ENCODE measurements at places on chromosomes 5 and 9. TPM values are rescaled to one million over a fixed set of nuclear protein-coding genes. Genes with fewer than 3 reads are reported as not detected.

DNA sequence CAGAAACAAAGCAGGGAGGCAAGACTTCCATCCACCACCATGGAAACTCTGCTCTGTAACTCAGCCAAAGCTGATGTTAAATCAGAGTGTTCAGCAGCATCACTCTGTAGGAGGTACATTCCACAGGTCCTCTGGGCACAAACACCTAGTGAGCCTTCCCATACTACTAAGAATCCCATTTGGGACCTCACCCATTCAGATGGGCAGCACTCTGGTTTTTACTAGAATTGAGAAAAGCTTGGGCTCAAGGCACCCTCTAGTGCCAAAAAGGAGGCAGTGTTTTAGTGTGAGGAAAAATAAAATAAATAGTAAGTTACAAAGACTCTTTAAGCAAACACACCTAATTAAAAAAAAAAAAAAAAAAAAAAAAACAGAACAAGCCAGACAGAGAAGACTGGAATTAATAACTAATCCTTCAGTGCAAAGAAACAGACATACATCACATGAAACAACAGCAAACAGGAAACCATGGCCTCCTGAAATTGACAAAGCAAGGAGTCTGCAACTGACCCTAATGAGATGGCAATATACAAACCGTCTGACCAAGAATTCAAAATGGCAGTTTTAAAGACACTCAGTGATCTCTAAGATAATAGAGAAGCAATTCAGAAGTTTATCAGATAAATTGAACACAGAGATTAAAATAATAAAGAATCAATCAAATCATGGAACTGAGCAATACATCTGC, 159.5 kb downstream of the GNA14 start:
- no peak for DNase-seq

DNA sequence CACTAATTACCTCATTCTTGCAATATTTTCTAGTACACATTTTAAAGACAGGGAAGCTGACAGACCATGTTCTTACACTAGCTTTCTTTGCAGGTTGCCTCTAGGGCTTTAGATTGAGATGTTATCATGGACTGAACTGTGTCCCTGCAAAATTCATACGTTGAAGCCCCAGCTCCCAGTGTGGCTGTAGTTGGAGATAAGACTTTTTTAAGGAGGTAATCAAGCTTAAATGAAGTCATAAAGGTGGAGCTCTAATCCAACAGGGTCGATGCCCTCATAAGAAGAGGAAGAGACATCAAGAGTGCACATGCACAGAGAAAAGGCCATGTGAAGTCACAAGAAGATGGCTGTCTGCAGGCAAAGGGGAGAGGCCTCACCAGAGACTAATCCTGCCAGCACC, 471.2 kb upstream of the ACTBL2 start:
- no peak for DNase-seq

DNA sequence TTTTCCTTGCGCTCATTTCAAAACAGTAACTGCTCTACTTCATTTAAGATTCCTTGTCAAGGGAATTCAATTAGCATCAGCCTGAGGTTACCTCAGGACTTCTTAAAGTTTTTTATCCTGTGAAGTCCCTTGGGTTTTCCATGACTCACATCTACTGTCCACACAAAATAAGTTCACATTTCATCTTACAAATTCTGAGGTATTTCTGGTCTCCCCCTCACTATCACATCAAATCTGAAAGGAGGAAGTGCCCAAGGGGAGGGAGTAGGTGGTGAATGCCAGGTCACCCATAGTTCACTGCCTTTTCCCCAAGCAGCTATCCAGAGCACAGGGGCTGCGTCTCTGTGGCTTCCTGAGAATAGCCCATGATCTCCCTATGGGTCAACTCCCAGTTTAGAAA, 227.1 kb upstream of the NREP start:
- no peak for DNase-seq

DNA sequence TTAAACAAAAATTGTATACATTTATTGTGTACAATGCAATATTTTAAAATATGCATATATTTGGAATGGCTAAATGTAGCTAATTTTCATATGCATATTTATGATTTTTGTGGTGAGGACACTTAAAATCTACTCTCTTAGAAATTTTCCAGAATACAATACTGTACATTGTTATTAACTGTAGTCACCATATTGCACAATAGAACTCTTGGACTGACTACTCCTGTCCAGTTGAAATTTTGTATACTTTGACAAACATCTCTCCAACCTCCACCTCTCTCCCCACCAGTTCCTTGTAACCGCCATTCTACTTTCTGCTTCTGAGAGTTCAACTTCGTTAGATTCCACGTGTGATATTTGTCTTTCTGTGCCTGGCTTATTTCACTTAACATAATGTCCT, 49.2 kb upstream of the TAF11L2 start:
- DNase-seq = no peak

GRCh38 chr5:92729088-92729487, 851.9 kb downstream of the NR2F1-AS1 start:
- DNase-seq = no peak

GRCh38 chr9:129306318-129306973, 128.4 kb upstream of the IER5L start:
- no peak for DNase-seq

GRCh38 chr9:89664896-89665329, 60.1 kb downstream of the GADD45G start:
- no peak for DNase-seq

DNA sequence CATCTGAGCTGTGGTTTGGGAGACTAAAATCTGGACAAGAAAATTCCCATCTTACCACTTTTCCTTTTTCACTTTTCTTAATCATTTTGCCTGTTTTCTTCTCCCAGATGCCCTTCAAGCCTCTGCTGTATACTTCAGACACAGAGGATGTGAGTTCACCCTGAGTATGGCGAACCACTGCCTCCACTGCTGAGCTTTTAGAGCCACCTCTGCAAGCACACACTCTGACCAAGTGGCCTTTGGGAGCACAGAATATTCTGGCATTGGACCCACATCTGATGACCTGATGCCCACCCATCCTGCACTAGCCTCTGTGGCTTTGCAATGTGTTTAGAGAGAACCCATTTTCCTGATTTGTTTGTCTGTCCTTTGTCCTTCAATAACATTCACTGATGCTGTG, 32.5 kb downstream of the TERT start:
- DNase-seq = no peak

DNA sequence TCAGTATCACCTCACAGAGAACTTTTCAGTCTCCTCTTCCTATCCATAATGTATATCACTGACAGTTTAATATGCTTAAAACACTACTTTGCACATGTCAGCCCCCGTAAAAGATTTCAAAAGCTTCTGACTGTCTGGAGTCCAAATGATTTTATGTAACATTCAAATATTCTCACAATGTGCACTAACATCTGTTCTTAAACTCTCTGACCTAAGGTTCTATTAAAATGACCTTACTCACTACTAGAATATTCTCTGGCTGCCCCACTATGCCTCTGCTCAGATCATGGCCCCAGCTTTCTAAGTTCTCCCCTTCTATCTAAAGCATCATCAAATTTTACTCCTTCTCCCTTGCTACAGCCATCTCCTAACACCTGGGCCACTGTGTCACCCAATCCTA, 52.5 kb downstream of the AP3B1 start:
- DNase-seq = no peak

DNA sequence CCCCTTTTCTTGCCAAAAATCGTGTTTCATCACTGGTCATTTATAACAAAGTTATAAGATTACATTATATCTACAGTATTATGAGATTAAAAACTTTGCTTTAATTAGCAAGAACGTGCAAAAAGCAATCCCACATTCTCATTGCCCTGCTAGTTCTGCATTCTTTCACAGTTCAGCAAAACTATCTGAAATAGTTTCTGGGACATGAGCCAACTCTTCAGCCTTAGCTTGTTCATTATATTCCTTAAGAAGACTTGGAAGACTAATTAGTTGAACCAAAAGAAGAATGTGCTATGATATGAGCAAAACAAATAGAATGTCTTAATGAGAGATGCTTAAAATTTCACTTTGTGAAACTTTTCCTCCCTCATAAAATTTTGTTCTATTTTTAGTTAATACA, 76.7 kb downstream of the ITGA1 start:
- no peak for DNase-seq

GRCh38 chr9:1053986-1054425, 3.8 kb downstream of the DMRT2 start:
- DNase-seq = no peak

DNA sequence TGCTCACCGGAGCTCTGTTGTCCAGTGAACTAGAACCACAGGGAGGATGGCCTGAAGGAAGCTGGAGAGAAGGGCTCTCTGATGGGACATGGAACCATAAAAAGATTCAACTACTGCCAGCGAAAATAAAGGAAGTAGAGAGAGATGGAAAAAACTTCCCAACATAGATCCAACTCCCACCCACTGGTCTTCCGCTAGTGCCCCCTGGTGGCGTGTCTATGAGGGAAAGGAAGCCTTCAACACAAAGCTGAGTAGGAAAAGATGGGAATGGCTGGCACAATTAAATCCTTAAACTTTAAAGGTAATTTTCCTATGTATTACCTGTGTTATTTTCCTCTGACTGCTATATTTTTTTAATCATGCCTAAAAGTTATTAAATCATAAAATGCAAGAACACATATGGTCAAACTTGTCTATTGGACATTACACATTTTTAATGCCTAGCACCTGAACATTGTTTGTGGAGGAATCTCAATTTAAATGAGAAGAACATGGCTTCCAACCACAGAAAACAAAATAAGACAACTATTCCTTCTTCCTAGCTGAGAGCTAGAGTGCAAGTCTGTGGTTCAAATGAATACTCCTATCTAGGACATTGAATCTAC, 51.5 kb downstream of the CEP120 start:
- peak; percentile 3 for DNase-seq

- DNase-seq = no peak
Observed at GRCh38 chr9:135613946-135614805, 25.2 kb downstream of the GLT6D1 start.

- no peak for DNase-seq
Observed at GRCh38 chr9:133700819-133701320, 37.3 kb downstream of the SARDH start.

DNA sequence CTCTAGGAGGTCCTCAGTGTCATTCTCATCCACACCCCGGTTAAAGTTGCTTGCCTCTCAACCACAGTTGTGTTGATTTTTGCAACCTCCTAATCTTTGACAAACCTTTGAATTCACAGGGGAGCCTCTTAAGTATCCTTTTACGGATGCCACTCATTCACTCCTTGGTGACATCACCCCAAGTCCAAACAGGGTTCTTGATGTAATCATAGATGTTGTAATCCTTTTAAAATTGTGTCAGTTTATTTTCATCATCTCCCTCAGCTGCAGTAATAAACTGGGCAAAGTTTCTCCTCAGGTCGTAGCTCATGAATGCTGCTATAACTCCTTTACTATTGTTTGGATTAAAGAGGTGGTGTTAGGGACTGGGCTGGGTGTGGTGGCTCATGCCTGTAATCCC, 637.2 kb upstream of the NUDT12 start:
- no peak for DNase-seq

- no peak for DNase-seq
Observed at GRCh38 chr5:172315587-172316493, 32.3 kb upstream of the UBTD2 start.

GRCh38 chr5:172730981-172731679, 39.9 kb downstream of the DUSP1 start:
- no peak for DNase-seq

- DNase-seq = no peak
Observed at GRCh38 chr5:122907276-122907675, 61.9 kb downstream of the SNX24 start.

DNA sequence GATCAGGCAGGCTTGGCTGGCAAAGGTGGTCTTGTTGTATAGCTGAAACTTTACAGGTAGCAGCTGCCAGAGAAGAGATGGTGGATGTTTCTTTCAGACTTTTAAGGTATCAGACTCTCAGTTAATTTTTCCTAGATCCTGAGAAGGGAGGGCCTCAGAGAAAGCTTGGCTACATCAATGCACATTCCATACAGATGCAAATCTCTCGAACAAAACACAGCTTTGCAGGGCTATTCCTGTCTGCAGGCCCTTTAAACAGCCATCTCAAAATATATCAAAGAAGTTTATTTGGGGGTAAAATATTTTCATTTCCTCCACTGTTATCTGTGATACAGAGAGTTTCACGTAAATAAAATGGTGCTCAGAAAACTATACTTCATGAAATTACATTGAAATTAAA, 1584.4 kb downstream of the EFNA5 start:
- DNase-seq = no peak

Gene PALM2AKAP2
- not detected for total RNA-seq

Gene RAB3C
- total RNA-seq = not detected

Gene FOXI1
- not detected for total RNA-seq

Gene NFIB
- total RNA-seq = not detected
